ENCODE measurements at places on chromosomes 11 and 22.

DNA sequence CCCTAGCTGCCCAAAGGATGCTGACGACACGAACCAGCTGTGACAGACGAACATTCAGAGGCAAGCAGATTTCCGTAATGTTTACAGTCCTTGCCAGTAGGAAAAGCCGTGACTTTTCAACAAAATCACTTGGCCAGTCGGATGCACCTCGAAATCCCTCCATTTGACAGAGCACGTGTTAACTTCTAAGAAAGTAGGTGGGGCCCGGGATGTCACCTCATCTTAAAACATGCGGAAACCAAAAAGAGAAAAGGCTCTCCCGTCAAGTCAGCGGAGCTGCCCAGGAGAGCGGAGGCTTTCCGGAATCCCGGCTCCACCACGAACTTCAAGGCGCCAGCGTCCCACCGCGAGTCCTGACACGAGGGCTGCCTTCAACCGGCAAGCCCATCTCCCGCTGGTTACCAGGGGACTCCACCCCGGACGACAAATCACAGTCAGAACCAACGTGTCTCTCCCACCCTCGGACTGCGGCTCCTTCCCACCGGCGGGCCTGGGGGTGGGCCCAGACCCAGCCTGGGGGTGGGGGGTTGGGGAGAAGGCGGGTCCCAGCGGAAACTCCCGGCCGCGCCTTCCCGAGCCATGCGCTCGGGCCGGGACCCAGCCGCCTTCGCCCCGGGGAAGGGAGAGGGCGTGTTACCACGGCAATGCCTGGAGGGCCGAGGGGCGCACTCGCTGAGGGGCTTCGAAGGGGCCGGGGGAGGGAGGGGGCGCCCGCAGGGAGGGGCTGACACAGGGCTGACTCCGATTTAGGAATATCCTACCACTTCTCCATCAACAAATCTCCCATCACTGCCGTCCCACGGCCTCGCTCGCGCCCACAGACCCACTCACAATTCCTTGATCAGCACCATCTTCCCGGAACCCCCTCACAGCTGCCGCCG lies 475 bp downstream of the PITPNB start:
- no peak for DNase-seq

GRCh38 chr22:50081426-50082196 lies 3.6 kb downstream of the MLC1 start:
- no peak for DNase-seq

DNA sequence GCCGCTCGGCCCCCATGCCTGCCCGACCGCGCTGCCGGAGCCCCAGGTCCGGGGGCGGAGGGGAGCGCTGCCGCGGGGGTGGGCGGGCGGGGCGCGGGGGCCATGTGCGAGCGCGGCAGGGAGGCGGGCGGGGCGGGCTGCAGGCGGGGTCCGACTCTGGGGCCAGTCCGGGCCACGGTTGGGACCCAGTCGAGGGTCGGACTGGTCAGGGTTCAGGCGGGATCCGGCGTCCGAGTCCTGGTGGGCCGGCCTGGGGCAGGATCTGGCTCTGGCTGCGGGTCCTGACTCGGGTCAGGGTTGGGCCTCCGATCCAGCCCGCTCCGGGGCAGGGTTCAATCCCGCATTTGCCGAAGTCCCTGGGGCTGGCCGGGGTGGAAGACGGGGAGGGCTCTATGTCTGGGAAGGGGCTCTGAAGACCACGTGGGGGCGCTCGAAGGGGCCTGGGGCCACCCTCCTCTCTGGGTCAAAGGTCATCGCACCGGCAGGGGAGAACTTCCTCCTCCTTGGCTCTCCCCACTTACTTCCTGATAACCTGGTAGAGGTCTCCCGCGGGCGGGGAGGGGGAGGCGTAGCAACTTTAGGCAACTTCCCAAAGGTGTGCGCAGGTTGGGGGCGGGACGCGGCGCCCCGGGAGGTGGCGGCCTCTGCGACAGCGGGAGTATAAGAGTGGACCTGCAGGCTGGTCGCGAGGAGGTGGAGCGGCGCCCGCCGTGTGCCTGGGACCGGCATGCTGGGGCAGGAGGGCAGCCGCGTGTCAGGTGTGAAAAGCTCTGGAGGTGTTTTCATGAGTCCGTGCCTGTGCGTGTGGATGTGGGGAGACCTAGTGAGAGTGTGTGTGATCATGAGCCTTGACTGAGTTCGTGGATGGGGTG lies 603 bp downstream of the ESRRA start:
- DNase-seq: no peak

DNA sequence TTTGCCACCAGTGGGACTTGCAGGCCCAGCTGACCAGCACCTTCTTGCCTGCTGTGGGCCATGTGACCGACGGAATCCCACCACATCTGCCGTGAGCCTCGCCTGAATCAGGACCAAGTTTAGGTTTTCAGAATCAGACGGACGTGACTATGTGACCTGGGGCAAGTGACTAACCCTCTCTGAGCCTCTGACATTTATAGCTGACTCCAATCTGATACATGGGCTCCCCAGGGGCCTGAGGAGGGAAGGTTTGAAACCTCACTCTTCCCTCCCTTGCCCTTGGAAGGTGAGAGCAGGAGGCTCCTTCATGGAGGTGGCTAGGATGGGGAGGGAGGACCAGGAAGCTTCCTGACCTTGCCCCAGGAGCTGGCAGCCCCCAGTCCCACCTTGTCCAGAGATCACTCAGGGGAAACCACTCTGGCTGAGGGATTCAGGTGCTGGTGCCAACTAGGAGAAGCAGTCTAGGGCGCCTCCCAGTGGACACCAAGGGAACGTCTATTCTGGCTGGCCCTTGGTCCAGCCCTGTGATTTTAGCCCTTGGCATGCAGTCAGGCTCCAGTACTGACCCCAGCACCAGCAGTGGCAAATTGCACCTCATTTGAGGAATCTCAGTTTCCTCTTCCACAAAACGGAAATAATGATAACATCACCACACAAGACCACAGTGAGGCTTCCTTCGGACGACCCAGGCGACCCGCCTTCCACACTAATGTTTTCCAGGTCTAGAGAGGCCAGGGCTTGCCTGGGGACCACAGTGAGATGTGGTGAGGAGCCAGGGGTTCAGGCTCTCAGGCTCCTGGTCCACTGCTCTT lies 47.2 kb upstream of the SYT7 start:
- DNase-seq: no peak

DNA sequence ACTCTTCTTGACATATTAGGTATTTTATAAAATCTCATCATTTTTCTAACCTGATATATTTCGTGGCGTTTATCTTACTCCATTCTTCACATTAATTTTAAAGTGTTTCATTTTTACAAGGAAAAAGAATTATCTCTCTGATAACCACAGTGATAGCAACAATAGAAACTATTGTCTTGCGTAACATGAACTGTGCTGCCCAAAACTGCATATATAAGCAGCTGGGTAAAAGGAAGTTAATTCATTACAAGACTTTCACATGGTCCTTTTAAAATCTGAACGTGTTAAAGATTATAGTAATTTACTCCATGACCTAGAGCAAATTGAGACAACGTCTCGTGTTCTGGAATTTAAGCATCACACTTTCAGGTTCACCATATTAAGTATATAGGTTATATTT lies 210.4 kb upstream of the GRIA4 start:
- no peak for DNase-seq

GRCh38 chr11:75277211-75277805 lies 36.7 kb downstream of the TPBGL start:
- no peak for DNase-seq

DNA sequence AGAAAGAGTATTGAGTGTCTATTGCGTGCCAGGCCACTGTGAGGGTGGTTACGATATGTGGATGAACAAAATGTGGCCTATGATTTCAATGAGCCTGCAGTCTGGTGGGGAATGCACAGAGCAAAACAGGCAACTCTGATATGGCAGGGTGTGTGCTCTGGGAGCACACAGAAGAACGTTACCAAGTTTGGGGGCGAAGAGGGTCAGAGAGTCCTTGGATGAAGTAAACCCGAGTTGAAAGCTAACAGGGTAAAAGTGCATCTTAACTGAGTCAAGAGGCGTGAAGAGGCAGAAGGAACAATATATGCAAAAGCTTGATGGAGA lies 258 bp downstream of the CFAP68 start:
- no peak for DNase-seq

- no peak for DNase-seq
Observed at GRCh38 chr11:57100638-57101331, 81.0 kb upstream of the LRRC55 start.

- DNase-seq: no peak
Observed at GRCh38 chr11:71213696-71214552, 38.5 kb downstream of the SHANK2 start.

- DNase-seq: no peak
Observed at GRCh38 chr11:64028398-64029115, 7.2 kb upstream of the FLRT1 start.

DNA sequence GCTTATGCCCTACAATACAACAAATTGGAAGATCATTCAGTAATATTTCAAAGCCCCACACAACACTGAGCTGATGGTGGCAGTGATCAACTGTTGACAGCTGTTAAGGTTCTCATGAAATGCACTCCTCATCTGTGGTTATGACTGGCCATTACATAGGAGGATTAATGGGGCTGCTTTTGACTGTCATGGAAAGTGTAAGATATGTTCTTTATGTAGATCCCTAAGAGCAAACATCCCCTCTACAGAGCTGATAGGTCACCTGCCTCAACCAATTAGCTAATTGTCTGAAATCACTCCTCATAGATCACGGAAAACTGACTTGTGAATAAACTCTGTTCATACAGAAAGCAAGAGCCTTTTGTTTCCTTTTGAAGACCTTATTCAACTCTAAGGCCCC lies 78.1 kb downstream of the GAB2 start:
- DNase-seq: no peak

DNA sequence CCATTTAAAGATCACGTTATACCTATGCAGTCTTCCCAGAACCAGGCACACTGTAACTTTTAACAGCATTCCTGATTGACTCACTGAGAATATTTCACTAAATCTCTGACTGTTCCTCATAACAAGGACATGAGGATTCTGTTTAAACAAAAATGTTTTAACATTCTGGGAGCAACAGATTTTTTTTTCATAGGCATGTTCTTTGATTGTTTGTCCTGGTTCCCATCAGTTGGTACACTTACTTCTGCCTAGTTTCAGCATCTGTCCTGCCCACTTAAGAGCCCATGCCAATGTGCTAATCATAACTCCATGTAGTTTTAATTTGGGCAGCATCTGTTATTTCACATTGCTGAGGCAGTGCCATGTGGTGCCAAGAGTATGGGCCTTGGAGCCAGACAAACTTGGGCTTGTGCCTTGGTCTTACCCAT lies 138.5 kb upstream of the CTSC start:
- DNase-seq: no peak

- DNase-seq: no peak
Observed at GRCh38 chr11:115477410-115477809, 26.8 kb downstream of the CADM1 start.

DNA sequence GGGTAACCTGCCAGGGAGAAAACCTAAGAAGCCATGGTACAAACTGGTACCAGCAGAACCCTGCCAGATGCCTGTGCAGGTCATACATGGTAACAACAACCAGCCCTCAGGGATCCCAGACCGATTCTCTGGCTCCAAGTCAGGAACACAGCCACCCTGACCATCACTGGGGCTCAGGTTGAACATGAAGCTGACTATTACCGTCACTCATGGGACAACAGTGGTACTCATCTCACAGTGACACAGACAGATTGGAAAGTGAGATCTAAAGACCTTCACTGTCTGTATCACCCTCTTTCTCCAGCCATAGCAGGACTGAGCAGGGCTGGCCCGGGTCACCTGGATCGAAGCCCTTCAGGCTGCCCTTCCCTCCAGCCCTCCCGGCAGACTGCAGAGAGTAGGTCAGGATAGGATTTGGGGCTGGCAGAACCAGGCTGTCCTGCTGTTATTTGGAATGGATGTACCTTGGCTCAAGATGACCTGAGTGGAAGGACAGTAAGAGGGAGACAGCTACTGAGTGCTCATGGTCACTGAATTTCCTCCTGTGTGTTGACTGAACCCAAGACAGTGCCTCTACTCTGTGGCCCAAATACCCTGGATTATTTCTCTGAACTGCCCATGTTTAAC lies 94.7 kb downstream of the GGTLC2 start:
- DNase-seq: no peak

- DNase-seq: no peak
Observed at GRCh38 chr11:47641600-47642098, 710 bp downstream of the MTCH2 start.

DNA sequence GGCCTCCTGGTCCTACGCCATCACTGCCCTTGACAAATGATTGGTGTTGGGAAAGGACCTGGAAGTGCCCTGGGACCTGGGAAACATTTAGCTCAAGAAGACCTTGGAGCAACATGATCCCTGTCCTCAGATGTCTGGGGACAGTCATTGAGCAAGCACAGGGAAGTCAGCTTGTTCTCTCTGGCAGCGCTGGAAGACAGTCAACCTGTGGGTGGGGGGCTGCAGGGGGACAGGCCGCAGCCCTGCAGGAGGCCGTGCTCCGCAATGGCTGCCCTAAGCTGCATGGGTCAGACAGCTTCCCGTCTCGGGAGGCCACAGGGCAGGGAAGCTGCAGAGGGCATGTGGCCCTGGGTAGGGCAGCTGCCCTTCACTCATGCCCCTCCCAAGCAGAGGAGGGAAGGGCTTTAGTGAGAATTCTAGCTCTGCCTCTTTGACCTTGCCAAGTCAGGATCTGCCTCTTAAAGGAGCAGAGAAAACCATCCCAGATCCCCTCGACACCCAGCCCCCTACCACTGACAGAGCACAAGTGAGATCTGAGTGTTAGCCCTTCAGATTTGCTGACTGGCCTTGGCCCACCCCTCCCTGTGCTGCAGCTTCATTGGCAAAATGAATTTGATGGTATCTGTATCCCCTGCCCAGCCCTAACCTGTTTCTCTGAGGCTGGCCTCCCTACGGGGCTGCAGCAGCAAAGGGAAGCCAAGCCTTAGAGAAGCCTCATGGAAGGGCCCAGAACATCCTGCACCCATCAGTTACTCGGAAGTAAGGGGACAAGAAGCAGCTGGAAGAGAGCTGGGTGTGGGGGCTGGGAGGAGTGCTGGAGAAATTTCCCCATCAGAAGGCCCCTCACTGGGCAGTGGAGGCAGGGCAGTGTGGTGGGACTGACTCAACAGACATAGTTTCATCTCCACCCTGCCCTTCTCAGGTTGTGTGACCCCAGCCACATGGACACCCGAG lies 6.2 kb upstream of the SREBF2 start:
- DNase-seq: no peak

DNA sequence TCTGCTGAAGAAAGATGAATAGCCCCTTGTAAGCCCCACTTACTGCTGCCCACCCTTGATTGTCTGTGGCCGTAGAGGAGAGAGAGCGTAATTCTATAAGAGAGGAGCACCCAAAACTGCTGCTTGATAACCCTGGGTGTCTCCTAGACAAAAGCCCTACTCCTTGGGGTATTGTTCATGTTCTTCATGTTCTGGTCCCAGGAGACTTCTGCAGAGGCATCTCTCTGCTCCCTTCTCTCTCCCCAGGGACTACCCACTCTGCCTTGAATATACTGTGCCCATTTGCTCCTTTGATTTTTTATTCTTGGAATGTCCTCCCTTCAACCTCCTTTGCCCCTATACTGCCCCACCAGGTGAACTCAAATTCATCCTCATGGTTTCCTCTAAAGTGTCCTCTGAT lies 417.8 kb upstream of the CADM1 start:
- DNase-seq: no peak

DNA sequence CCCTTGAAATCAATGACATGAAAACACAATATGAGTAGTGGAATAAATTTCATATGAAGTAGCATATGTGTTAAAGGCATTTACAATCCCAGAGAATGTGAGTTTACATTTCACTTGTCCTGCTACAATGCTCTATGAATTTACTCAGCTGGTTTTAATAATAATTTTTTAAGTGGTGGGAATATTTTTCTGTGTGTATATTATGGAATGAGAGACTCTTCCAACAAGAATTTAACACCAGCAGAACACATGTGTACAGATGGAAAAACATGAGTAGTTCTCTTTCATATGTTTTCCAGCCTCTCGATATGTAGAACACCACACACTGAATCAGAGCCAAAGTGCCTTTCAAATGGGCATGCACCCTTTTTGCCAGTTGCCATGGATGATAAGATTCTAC lies 170.4 kb downstream of the MAML2 start:
- DNase-seq: no peak
